AG04449 (cell line): ENCODE measurements at places on chromosomes 1 and 21.

DNA sequence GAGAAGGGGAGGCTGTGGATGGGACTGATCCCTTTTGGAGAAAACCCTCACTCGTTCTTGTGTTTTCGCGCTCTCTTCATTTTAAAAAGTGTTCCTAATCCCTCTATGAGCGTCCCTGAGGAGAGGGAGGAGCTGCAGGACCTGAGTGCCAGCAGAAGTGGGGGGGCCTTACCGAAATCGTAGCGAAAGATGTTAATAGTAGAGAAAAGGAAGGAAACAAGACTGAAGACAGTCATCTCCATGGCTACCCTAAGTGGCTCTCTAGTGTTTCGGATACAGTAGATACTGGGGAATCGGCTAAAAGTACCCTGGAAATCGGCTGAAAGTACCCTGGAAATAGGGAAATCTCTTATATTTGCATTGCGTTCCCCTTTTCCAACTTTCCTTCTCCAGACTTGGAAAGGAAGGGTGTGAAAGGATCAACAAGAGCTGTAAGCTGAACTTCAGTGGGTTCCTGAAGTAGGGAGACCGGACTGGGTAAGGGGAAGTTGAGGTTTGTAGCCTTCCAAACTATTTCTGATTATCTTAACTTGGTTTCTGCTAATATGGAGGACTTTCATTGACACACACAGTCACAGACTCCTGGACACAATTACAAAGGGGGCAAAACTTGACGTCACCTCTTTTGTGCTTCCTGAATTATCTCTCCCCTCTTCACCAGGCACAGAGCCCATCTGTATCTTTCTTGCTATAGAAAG is 486 bp upstream of the DSTYK start:
- no peak for DNase-seq

GRCh38 chr1:228013131-228013934 is 6.5 kb downstream of the WNT3A start:
- no peak for DNase-seq

DNA sequence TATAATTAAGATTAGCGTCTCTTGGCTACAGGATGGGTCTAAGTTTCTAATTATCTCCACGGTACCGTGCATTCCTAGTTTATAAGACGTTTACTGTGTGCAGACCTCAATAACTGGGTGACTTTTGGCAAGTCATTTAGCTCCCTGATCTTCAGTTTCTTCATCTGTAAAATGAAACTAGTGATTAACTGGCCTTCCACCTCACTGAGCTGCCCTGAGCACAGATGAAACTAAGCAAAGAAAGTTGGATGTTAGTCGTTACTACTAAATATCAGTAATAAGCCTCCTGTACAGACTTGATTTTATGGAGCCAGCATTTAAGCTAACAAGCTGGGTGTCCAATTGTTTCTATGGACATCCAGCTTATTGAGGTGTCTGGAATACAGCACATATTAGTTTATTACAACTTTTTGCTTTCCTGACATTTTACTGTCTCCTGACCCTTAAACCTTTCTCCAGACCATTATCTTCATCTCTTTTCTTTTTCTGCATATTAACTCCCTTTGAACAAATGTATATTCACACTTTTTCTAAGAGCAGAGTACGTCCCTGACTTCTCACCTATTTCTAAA is 1.1 kb downstream of the CR2 start:
- no peak for DNase-seq

DNA sequence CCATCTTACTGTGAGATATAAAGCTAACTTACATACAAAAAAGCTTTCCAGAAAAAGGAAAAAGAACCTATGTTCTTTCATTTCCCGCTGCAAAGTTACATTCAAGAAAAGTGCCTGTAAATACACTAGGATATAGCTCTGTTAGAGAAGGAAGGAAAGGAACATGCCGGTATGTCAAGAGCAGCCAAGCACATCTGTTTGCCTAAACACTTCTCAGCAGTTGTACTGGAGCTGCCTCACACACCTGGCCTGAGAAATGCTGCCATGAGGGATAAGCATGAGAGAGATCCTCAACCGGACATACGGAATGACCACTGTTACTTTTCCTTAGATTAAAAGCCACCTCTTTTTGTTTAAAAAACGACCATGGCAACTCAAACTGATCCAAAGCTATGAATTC is 189.7 kb downstream of the RERE start:
- no peak for DNase-seq

DNA sequence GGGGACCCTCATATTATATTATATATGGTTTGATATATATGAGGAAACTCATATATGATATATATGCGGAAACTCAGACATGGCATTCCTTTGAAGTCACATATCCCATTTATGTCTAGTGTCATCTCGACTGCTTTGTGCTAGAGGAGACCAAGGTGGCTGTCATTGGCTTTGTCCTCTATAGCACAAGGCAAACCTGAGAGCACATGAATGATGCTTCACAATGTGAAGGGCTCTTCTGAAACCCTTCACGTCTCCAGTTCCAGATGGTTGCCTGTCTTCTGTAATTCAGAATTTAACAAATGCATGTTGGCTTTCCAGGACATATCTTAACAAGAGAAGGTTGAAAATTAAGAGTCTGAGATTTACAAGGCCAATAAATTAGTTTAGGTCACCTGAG is 303.6 kb downstream of the BARHL2 start:
- DNase-seq: no peak

DNA sequence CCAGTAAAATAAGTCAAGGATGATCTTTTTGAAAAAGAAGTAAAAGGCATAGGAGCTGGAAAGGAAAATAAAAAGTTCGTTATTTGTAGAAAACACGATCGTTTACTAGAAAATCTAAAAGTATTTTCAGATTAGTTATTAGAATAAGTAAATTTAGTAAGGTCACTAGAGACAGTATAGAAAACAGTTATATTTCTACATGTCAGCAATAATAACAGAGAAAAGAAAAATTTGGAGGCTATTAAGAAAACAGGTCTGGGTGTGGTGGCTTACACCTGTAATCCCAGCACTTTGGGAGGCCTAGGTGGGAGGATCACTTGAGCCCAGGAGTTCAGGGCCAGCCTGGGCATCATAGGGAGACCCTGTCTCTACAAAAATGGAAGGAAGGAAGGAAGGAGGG is 181.3 kb downstream of the VPS13D start:
- DNase-seq: no peak

GRCh38 chr1:26826261-26827105 is at the start of gene ZDHHC18:
Gene ZDHHC18, plus strand, starts transcription at chr1:26826688. Its CDS starts 117 bp downstream, at chr1:26826805.
- no peak for DNase-seq

- DNase-seq: no peak
Observed at GRCh38 chr1:3725366-3725765, 26.9 kb upstream of the CCDC27 start.

DNA sequence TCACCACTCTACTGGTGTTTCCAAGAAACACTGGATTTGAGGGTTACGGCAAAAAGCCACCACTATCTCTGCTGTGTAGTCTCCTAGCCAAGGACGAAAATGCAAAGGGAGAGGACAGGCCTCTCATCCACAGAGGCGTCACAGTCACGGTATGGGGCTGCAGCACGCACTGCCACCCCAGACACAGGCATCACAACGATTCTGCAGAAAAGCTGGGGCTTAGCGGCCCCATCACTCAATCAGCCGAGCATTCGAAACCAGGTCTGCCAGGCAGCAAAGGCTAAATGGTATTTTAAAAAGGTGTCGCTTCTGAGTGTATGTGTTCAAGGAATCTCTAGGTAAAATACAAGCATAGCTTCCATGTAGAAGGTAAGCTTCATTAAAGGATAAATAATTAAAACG is 1.4 kb downstream of the RIPK4 start:
- DNase-seq: no peak

- no peak for DNase-seq
Observed at GRCh38 chr1:73635021-73635420, 563.0 kb downstream of the LRRIQ3 start.

GRCh38 chr21:29078869-29079767 is 5.7 kb upstream of the CCT8 start:
- no peak for DNase-seq

GRCh38 chr1:202811296-202812175 is 782 bp downstream of the PCAT6 start:
- no peak for DNase-seq

DNA sequence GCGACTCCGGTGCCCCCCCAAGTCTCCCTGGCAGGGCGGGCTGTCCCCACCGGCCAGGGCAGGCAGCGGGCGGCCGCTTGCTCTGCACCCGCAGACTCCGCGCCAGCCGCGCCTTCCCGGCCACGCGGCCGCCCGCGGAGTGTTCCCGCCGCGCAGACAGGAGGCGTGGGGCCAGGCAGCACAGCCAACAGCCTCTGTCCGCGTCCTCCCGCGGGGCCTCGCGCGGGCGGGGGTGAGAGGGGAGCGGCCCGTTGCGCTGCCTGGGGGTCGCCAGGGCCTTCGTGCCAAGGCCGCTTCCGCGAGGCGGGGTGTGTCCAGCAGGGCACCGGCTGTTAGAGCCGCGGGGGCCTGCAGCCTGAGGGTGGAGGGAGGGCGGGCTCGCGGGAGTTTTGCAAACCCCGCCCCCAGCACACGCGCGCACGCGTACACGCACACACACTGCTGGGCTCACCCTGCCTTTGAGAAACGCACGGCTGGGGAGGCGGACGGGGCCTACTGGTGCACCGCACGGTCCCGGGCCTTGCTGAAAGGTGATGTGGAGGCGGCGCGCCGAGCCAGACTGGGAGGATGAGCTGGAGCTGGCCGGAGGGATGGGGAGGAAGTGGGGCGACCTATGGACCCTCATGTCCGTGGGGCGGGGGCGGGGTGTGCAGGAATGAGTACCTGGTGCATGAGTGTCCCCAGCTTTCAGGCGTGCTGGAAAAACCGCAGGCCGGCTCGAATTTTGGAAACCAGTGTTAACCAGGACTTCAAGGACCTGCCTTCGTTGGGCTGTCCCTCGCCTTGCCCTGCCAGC is 41.5 kb downstream of the KIAA1614 start:
- no peak for DNase-seq

- DNase-seq: no peak
Observed at GRCh38 chr1:10947691-10948462, 64.6 kb upstream of the TARDBP start.

DNA sequence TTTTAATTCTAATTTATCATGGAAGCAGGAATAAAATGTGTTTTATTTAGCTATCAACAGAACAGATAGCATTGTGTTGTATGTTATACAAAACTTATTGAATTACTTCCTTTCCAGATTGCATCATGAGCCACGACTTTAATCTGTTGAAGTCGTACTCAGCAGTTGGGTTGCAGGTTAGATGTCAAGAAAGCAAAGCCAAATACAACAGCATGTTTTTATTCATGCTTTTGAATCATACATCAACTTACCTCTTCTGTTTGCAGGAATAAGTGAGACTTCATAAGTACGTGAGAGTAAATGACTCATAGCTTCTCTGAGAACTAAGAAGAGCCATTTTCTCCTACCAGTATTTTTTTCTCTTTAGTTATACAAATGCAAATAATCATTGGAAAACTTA is 110.8 kb upstream of the ADGRL4 start:
- DNase-seq: no peak

DNA sequence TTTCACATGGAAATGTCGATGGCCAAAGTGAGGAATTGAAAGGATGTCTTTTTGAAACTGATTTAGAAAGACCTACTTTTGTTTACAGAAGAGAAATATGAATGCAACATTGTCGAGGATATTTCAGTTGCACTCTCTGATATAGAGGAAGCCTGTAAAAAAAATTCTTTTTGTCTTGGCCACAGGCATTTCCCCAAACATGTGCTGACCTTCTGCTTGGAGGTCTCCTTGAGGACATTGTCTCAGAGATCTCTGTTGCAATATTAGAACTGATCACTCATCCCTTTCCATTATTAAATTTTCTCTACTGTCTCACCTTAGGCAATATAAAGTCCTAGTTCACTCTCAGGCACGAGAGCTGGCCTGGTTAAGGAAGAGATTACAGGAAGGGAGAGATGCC is 16.0 kb downstream of the S100A11 start:
- no peak for DNase-seq

DNA sequence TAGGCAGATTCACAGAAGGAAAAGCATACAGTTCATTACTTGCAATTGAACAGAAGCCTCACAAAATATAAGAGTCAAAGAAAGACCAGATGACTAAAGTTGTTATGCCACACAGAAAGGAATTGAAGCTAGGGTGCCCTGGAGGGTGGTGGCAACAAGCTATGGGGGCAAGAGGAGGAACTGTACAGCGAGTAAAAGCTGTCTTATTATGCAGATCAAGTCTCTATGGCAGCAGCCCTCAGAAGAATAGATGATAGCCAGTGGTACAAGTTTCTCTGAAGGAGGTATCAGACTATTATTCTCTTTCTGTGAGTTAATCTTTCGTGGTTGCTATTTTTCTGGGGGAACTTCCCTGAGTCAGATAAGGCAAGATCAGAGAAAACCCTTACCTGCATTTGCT is 72.2 kb downstream of the C21orf91 start:
- no peak for DNase-seq

- DNase-seq: no peak
Observed at GRCh38 chr1:45971922-45972531, 160.4 kb downstream of the PIK3R3 start.

DNA sequence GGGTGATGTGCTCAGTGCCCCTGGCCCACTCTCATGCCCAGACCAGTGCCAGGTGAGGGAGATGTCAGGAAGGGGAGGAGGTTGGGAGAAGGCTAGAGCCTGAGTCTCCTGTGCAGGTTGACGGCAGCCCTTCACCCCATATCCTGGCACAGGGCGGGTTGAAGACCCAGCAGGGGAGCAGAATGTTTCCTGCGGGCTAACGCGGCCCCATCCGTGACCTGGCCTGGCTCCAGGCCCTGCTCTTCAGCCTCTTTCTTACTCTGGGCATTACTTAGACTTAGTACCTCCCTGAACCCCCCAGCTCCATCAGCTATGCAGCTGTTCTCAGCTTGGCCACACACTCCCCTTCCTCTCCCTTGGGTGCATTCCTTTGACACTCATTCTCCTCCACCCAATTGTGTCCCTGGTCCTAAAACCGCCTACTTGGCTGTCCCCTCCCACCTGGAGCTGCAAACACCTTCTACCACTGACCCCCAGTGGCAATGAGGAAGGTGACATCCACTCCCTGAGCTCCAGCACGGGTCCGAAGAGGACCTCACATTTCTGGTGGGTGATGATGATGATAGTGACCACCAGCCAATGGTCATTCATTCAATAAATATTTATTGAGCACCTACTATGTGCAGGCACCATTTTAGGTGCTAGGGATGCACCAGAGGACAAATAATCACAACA is 179.0 kb downstream of the PTPRU start:
- no peak for DNase-seq

GRCh38 chr1:89069951-89070350 is 4.9 kb upstream of the GBP1 start:
- no peak for DNase-seq
